ENCODE measurements at places on chromosomes 5 and 9. TPM values are rescaled to one million over a fixed set of nuclear protein-coding genes. Genes with fewer than 3 reads are reported as not detected.
A peak's percentile ranks its signal among the peaks of the same experiment; 100 is the strongest.

DNA sequence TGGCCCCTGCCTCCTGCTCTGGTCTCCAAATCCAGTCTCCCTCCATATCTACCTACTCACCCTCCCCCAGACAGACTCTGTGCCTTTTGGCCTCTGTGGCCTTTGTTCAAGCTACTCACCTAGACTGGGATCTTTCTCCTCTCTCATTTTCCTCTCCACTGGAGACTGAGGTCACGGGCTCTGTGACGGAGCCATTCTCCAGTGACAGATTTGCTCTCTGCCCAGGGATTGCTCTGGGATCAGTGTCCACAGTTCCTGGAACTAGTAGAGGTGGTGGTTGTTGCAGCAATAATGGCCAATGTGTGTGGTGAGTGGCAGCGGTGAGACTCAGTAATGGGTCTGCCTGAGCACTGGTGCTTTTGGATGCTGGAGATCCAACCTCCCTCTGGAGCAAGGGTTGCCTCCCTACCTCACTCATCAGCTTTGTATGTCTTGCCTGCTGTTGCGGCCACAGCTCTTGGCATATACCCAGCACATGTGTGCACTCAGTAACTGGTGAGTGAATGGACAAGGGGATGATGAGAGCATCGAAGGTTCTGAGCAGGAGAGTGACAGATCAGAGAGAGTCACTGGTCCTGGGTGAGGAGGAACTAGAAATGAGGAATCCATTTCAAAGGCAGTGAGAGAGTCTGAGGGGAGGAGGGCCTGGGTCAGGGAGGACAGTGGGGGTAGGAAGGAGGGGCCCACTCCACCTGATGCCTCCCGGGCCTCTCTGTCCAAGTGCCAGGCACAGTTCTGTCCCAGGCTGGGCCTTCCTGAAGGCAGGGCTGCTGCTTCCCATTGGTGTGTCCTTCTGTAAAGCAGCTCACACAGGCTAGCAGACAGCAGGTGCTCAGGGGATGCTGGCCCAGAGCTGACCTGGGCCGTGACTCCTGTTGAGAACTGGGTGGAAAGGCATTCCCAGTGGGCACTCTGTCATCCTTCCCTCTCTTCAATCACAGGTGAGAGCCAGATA lies 96.5 kb upstream of the PITX1 start:
- no peak for DNase-seq

Gene SLCO6A1
- not detected for total RNA-seq

GRCh38 chr5:86570427-86571083 lies 47.2 kb upstream of the COX7C start:
- peak; percentile 29 for DNase-seq

Gene IFNK
- not detected for total RNA-seq

DNA sequence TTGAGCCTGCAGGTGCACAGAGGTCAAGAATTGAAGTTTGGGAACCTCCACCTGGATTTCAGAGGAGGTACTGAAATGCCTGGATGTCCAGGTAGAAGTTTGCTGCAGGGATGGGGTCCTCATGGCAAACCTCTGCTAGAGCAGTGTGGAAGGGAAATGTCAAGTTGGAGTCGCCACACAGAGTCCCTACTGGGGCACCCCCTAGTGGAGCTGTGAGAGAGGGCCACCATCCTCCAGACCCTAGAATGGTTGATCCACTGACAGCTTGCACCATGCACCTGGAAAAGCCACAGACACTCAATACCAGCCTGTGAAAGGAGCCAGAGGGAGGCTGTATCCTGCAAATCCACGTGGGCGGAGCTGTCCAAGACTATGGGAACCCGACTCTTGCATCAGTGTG lies 78.0 kb downstream of the GABRA1 start:
- DNase-seq, result no peak

Gene GARIN3
- total RNA-seq, result not detected

Gene HAVCR1
- total RNA-seq, result not detected

DNA sequence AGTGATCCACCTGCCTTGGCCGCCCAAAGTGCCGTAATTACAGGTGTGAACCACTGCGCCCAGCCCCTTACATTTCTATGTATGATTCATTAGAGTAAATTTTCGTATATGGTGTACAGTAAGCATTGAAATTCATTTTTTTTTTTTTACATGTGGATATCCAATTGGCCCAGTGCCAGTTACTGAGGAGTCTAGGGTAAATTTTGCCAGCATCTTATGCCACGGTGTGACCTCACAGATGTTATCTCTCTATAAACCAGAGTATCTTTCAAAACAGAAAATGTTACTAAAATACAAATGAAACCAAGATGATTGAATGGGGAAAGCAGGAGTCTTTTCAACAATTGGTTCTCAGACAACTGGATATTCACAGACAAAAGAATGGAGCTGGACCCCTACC lies 64.7 kb downstream of the IPPK start:
- no peak for DNase-seq

- DNase-seq, result no peak
These were observed 134.5 kb downstream of the PALM2AKAP2 start for GRCh38 chr9:109914280-109915027.

- DNase-seq, result no peak
These were observed 52.7 kb downstream of the RNF145 start for GRCh38 chr5:159156426-159157238.

Gene TMEM215
- total RNA-seq, result not detected

- no peak for DNase-seq
These were observed 1.5 kb downstream of the RNF44 start for GRCh38 chr5:176535664-176536131.

Gene SLC4A9
- total RNA-seq, result not detected

DNA sequence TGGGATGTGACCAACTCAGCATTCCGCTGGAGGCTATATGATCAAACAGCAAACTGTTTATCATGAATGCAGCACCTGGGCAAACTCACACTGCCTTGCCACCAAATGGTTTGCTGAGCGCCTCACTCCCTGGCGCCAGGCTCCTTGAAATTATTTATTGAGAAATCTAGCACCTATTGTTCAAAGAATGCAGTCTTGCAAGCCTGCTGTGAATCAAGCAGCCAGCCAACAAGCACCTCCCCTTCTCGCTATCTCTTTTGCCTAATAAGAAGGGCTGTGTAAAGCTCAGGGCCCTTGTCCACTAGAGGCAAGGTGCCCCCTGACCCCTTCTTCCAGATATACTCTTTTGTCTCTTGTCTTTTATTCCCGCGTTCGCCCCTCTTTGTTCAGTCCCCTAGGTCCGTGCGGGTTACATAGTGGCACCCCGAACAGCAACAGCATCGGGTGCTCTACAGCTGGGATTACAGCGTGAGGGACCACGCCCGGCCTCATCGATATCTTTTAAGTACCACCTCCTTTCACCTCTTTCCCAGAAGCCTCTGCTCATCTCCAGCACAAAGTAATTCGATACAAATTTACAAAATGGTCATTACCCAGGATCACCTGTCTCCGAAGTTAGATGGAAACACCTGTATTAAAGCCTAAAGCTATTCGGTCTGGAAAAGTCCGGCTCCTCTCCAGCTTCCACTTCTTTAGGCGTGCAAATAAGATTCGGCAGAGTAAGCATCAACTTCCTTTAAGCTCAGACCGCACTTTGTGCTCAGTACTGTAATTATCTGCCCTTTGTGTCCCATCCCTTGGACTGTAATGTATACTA lies 896 bp downstream of the RIGI start:
- DNase-seq, result no peak

Gene RICTOR
- total RNA-seq, result 43.1 TPM

GRCh38 chr9:137407590-137408300 lies 15.2 kb downstream of the EXD3 start:
- peak; percentile 91 for DNase-seq

Gene LCNL1
- total RNA-seq, result 4.3 TPM

DNA sequence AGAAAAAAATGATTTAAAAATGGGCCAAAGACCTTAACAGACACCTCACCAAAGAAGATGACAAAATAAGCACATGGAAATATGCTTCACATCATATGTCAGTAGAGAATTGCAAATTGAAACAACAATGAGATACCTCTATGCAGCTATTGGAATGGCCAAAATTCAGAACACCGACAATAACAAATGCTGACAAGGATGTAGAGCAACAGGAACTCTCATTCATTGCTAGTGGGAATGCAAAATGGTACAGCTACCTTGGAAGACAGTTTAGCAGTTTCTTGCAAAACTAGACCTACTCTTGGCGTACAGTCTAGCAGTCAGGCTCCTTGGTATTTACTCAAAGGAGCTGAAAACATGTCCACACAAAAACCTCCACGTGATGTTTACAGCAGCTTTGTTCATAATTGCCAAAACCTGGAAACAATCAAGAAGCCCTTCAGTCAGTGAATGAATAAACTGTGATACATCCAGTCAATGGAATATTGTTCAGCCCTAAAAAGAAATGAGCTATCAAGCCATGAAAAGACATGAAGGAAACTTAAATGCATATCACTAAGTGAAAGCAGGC lies 10.5 kb upstream of the MVB12B start:
- no peak for DNase-seq

DNA sequence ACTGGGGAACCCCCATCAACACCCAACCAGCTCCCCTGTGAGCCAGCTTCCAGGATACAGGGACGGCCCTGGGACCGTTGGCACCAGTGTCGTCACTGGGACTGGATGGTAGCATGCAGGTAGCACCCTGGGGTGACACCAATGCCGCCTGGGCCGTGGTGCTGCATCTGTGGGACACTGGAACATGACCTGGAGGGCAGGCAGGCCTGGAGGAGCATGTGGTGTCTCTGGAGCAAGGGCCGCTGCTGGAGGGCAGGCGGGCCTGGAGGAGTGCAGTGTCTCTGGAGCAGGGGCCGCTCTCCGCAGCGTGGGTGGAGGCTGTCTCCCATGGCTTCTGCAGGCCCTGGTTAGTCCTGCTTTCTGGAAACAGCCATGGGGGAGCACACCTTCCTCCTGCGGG lies 13.1 kb downstream of the LPCAT1 start:
- DNase-seq, result no peak

- no peak for DNase-seq
These were observed 76.2 kb downstream of the GPR21 start for GRCh38 chr9:123109540-123110279.

DNA sequence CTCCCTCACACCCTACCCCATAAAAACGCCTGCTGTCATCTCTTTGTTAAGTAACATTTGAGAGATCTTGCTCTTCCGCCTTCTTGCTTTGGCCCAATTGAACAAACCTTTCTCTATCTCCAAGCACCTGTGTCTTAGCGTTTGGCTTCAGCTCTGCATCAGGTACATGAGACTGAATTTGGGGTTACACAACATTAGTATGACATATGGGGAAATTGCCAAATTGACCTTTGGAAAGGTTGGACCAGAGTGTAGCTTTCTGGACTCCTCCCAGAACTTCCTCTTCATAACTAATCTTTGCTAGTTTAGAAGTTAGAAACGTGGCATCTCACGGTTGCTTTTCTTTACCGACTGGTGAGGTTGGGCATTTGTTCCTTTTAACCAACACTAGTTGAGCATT lies 3.5 kb upstream of the EXOSC3 start:
- no peak for DNase-seq

GRCh38 chr5:150066901-150067396 lies 19.4 kb downstream of the CSF1R start:
- no peak for DNase-seq

DNA sequence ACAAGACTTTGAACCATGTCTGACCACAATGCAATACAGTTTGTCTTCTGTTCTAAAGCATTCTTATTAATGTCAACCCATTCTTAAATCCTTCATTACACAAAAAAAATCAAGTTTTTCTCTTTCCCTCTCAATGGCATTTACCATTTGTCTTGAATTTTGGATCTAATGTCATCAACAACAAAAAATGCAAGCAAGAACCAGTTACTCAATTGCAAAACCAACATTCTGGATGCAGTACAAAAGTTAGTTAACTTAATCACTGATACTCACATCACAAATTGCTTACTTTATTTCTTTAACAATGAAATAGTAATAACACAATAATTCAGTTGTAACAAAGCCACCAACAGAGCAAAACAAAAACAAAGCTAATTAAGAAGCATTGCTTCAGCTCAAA lies 6.0 kb downstream of the C9orf40 start:
- no peak for DNase-seq

Gene CMYA5
- total RNA-seq, result 697 TPM

- no peak for DNase-seq
These were observed 26.6 kb upstream of the LRRTM2 start for GRCh38 chr5:138901716-138902115.

DNA sequence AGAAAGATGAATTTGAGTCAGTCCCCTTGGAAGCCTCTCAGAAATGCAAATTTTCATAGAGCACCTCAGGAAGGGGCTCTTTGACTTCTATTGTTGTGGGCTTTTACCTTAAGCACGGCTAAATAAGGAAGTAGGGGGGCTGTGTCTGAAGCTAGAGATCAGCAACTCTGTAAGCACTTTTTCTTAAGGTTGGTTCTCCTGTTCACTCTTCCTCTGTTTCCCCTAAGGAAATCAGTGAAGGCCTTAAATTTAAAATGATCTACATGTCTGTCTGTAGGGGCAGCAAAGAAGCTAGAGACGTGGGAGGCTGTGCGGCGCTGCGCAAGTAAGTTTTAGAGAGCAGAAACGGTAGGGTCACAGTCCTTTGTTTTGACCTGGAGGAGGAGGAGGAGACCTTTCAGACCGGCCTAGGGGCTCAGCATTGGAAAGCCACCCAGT lies 1.2 kb upstream of the CDC14B start:
- no peak for DNase-seq

Gene DENND4C
- 44.9 TPM for total RNA-seq

Measured in right cardiac atrium (tissue), 5 donors.